ENCODE measurements at places on chromosomes 6 and 20.

- no peak for DNase-seq
These were observed 1.0 kb upstream of the SPATA2 start for GRCh38 chr20:49916146-49917002.

GRCh38 chr6:89790403-89790802 lies 29.2 kb downstream of the MDN1 start:
- no peak for DNase-seq

GRCh38 chr20:35273449-35274171 lies 4.3 kb downstream of the MMP24OS start:
- DNase-seq, result no peak

- DNase-seq, result no peak
These were observed 53.1 kb upstream of the SNX9 start for GRCh38 chr6:157769776-157770426.

- DNase-seq, result no peak
These were observed 36.5 kb upstream of the KIF13A start for GRCh38 chr6:18023891-18024290.

DNA sequence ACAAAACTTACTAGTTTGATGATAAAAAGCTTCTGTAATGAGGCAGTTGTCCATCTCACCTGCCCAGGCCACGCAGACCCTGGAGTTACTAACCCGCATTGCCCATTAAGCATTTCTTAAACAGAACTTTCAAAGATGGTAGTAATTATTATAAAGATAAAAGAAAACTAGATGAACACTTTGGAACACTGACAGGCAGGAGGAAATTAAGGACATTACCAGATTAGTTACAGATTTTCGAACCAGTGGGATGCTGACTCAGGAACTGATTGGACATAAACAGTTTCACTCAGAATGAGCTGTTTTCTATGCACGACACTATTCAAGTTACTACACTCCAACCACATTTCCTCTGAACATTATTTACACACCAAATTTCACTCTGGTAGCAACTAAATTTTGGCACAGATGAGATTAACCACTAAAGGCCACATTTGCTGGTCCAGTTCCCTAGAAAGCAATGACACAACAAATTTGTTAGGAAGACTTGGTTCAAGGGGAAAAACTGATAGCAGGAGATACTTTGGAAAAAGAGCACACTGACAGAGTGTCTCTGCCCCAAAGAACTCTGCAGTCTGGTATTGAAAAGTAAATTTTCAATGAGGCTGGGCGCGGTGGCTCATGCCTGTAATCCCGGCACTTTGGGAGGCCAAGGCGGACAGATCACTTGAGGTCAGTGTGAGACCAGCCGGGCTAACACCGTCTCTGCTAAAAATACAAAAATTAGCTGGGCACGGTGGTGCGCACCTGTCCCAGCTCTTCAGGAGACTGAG lies 3.0 kb downstream of the ROMO1 start:
- DNase-seq, result no peak
